ENCODE measurements at places on chromosomes 2 and 18. TPM values are rescaled to one million over a fixed set of nuclear protein-coding genes. Genes with fewer than 3 reads are reported as not detected.
A peak's percentile ranks its signal among the peaks of the same experiment; 100 is the strongest.

DNA sequence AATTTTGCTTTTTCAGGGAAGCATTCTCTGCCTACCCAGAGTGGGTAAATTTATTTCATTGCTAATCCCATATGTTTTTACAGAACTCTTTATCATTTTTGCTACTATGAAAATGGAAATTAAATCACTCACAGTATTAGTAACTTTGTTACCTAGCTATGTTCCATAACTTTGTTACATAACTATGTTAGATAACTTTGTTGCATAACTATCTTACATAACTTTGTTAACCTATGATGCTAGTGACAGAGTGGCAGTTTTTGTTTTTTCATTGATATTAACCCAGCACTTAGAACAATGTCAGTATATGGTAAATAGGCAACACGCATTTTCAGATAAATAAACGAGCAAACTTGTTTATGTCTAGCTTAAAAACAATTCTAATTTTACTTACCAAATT lies 286.6 kb downstream of the LRP1B start:
- no peak for DNase-seq

DNA sequence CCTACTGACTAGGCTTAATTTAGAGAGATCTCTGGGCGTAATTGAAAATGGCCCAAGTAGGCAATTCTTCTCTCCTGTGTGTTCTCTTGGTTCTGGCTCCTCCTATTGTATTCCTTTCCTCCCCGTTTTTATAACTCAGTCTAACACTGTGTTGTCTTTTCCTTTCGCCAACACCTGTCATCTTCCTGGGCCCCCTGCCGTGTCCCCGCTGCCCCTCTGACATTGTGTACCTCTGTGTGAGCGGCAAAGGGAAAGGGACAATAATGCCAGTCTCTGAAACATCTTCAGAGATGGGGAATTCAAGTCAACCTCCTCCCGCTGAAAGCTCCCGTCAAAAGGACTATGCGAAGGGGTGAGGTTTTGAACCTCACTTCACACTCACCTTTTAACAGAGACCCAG lies 210.9 kb downstream of the GBX2 start:
- DNase-seq: no peak

ORMDL1 gene
- polyA plus RNA-seq: 150 TPM

PID1 gene
- 8.6 TPM for polyA plus RNA-seq

DNA sequence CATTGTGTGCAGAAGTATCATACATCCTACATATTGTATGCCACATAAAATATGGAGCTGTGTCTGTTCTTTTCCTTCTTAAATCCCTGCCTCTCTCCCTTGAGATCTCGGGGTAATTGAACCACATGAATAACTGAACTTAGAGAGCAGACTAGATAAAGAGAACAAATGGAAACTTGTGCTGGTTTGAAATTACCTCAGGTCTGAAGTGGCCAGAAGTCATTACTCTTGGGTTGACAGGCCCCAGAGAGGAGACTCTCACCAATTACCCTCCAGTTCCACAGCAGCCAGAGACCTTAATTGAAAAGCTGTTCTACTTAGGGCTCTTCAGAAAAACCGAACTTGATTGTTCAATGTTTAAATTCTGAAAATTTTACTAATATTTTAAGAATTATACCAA lies 5.0 kb upstream of the ADAM17 start:
- DNase-seq: no peak

NFATC1 gene
- polyA plus RNA-seq: 9.8 TPM

- DNase-seq: no peak
Measured at GRCh38 chr2:233990261-233990798, 60.2 kb upstream of the SPP2 start.

DNA sequence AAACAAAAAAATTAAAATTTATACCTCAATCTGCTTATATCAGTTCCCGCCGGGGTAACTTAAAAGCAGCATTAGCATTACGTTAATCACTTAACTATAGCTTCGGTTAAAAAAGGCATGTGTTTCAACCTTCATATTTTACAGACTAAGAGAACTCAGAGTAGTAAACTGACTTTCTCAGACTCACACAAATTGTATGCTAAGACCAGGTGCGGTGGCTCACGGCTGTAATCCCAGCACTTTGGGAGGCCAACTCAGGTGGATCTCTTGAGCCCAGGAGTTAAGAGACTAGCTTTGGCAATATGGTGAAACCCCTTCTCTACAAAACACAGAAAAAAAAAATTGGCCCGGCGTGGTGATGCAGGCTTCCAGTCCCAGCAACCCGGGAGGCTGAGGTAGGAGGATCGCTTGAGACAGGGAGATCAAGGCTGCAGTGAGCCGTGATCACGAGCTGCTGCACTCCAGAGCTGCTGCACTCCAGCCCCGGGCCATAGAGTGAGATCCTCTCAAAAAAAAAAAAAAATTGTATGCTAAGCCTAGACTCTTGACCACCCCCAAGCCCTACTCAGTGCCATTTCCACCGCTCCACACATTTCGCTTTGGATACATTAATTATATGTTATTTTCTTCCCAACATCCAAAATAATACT lies 2.4 kb downstream of the HNRNPLL start:
- peak; percentile 56 for DNase-seq

DNA sequence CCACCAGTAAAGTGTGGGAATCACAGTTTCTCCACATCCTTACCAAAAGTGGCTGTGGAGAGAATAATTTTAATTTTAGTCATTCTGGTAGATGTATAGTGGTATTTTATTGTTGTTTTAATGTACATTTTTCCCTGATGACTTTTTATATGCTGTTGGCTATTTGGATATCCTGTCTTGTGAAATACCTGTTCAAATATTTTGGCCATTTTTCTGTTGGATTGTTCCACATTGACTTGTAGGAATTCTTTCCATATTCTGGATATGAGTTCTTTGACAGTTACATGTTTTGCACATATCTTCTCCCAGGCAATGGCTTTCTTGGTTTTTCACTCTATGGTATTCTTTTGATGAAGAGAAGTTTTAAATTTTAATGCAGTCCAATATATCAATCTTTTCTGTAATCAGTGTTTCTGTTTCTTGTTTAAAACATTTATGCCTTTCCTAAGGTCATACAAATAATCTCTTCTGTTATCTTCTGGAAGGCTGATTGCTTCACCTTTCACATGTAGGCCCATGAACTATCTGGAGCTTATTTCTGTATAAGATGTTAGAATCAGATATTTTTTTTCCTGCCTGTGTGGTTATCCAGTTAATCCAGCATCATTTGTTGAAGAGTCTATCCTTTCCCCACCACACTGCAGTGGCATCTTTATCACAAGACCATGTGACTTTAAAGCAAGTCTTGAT lies 19.0 kb downstream of the AFTPH start:
- peak; percentile 14 for DNase-seq

IL36RN gene
- not detected for polyA plus RNA-seq

GRCh38 chr2:110832740-110833139 lies 100.4 kb downstream of the ACOXL start:
- DNase-seq: no peak

- no peak for DNase-seq
Measured at GRCh38 chr2:47404356-47404755, 1.4 kb downstream of the MSH2 start.

DNA sequence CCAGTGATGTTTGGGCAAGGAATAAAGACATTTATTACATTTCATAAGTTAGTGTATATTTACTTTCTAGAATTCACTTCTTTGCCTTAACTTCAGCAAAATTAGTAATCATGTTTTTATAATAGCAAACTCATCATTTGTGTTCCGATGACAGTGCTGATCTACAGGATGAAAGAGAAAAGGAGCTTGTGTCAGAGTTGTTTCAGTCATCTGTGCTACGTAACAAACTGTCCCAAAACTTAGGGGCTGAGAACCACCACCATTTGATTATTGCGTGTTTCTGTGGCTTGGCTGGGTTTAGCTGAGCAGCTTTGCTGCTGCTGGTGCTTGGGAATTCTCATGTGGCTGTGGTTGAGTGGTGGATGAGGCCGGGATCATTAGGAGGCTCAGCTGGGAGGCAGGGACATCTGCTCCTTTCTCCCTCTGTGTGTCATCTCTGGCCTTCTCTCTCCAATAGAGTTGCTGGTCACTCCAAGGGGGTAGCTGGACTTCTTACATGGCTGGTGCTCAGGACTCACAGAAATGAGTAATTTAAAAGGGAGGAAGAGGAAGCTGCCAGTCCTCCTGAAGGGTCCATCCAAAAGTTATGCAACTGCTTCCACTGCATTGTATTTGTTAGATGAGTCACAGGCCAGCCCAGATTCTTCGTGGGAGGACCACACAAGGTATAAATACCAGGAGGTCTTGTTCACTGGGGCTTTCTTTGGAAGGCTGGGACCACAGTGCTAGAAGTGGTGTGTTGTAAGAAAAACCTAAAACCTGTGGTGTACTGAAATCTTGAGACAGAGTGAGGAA lies 43.4 kb upstream of the HAAO start:
- peak; percentile 98 for DNase-seq

DNA sequence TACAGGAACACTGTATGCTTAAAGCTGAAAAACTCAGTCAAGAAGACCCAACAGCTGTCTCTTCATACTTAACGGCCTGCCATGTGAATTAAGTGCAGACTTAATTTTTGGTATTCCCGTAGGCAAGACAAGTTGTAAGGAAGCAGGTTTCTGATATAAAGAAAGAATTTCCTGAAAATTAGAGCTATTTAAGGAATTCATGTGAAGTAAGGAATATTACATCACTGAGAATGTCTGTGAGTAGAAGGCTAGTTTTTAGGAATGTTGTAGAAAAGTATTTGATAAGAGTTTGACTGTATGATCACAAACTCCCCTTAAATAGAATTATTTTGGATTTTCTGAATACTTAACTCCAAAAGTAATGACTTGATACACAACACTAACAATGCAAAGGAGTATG lies 51.0 kb downstream of the WDR33 start:
- no peak for DNase-seq

DNA sequence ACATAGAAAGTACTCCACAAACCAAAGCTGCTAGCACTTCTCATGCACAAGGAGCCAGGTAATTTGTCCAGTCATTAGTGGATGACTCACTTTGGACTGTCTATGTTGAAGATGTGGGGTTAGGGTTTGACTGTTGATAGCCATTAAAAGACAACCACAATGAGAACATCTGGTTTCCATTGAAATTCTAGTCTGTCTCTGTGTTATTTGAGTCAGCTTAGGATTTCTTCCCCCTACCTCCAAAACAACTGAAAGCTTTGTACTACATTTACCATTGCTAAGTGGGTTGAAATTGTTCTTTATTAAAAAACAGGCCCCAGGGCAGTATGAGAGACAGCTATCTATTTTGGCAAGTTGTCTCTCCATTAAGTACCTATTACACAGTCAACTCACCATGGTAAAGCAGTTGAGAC lies 50.2 kb upstream of the ANKRD44 start:
- peak; percentile 79 for DNase-seq

GRCh38 chr2:101001691-101002561 lies at the start of gene RPL31:
RPL31 (plus strand) TSS chr2:101002289; CDS start chr2:101002702, 413 bp downstream.
- DNase-seq: peak; percentile 99

Measured in GM23248 (cell line).